ENCODE measurements at places on chromosomes 7 and 10.

DNA sequence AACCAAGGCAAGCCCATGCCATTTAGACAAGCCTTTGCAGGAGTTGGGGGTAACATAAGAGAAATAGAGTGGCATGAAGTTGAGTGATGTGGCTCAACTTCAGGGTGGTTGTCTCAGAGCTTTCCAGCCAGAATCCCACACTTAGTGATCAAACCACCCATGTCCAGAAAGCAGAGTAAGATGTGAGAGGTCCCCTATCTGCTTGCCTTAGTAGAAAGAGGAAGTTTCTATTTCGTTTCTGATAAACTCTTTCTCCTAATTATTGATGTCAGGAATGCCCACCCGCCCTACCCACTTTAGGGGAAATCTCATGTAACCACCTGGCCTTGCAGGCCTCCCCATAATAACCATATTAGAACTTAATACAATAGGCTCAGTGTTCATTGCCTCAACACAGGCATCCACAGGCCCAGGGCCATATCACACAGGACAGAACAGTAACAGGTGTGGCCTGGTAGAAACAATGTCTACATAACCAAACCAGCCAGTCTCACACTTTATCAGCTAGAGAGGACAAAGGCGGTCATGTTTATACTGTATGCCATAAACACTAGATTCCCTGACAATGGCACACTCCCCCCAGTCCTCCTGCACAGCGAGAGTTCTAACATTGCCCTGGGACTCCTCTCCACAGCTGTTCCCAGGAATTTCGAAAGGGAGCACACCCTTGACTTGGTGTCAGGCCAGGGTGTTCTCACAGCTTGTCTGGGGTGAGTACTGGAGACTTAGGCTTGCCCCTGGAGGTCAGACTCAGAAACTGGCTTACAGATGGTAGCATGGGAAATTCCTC, 364.4 kb downstream of the CXCL12 start:
- no peak for DNase-seq

- no peak for DNase-seq
Measured at GRCh38 chr10:72242675-72243074, 26.6 kb upstream of the ASCC1 start.

DNA sequence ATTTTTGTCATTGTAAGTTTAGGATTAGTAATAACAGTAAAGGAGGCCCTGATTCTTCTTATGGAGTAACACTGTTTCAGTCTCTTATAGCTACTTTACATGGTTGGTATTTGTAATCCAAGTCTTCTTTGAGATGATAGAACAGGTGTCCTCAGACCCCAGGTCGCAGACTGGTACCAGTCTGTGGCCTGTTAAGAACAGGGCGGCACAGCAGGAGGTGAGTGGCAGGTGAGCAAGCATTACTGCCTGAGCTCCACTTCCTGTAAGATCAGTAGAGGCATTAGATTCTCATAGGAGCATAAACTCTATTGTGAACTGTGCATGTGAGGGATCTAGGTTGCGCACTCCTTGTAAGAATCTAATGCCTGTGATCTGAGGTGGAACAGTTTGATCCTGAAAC, 77.3 kb downstream of the STK31 start:
- no peak for DNase-seq

DNA sequence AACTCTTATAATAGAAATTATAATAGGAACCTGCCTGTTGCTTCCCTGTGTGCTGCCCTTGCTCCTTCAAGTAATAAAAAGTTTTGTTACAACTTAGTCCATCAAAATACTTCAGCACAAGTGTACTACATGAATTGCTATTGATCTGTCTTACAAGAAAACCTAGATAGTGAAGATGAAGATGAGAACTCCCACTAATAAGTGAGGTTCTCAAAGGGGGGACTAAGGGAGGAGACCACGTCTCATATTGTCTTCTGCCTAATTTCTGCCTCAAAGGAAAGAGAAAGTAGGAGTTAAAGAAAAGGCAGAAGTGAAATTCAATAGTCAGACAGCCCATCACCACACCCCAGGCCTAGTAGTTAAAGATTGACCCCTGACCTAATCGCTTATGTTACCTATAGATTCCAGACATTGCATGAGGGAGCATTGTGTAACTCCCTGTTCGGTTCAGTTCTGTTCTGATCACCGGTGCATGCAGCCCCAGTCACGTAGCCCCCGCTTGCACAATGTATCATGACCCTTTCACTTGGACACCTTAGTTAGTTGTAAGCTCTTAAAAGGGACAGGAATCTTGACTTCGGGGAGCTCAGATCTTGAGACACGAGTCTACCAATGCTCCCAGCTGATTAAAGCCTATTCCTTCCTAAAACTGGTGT, 18.2 kb upstream of the CHST3 start:
- no peak for DNase-seq

DNA sequence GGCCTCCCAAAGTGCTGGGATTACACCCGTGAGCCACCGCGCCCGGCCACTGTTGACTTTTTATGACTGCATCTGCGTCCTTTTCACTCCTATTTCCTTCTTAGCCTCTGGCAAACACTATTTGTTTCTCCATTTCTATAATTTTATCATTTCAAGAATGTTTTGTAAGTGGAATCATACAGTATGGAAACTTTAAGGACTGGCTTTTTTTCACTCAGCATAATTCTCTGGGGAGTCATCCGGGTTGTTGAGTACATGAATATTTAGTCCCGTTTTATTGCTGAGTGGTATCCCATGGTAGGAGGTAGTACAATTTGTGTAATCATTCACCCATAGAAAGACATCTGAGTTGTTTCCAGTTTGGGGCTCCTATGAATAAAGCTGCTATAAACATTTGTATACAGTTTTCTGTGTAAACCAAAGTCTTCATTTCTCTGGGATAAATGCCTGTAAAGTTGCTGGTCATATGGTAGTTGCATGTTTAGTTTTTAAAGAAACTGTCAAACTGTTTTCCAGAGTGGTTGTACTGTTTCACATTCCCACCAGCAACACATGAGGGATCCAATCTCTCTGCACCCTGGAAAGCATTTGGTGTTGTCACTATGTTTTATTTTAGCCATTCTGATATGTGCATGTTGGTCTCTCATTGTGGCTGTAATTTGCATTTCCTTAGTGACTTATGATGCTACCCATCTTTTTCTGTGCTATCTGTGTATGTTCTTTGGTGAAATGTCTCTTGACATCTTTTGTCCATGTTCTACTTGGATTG, 139.6 kb upstream of the EEPD1 start:
- DNase-seq: no peak

DNA sequence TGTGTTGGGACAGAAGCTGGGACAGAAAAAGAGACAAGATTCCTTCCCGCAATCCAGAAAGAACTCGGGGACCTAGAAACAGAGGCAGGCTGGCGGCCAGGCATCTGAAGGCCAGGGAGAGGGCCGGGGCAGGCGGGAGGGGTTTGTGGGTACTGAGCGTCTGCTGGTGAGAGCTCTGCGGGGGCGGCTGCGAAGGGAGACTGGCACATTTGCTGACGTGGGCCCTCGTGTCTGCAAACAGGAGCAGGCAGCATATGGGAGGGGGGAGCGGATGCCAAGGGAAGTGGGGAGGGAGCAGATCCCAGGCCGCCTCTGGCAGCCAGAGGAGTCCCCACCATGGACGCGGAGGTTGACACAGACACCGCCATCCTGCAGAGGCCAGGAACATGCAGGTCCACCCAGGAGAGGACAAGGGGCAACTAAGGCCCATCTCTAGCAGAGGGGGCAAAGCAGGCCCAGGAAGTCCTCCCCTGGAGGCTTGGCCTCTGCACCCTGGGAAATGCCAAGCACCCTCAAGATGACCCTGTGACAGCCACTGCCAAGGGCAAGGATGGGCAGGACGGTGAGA, 32.2 kb downstream of the KCNH2 start:
- no peak for DNase-seq

DNA sequence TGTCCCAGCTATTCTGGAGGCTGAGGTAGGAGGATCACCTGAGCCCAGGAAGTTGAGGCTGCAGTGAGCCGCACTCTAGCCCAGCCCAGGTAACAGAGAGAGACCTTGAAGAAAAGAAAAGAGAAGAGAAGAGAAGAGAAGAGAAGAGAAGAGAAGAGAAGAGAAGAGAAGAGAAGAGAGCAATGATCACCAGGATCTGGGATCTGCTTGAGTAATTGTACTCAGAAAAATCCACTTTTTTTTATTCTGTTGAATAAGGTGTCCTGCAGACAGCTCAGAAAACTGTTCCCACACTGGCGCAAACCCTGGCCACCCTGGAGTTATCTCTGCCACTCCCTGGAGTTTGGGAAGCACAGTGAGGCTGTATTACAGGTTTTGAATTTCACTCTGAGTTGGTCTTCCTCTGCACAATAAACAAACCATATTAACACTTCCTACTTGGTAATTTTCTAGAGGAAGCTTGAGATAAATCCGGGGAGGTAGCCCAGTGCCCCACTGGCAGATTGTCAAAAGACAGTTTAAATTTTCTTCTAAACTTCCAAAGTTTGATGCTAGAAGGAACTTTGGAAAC, 9.6 kb upstream of the OAT start:
- no peak for DNase-seq

DNA sequence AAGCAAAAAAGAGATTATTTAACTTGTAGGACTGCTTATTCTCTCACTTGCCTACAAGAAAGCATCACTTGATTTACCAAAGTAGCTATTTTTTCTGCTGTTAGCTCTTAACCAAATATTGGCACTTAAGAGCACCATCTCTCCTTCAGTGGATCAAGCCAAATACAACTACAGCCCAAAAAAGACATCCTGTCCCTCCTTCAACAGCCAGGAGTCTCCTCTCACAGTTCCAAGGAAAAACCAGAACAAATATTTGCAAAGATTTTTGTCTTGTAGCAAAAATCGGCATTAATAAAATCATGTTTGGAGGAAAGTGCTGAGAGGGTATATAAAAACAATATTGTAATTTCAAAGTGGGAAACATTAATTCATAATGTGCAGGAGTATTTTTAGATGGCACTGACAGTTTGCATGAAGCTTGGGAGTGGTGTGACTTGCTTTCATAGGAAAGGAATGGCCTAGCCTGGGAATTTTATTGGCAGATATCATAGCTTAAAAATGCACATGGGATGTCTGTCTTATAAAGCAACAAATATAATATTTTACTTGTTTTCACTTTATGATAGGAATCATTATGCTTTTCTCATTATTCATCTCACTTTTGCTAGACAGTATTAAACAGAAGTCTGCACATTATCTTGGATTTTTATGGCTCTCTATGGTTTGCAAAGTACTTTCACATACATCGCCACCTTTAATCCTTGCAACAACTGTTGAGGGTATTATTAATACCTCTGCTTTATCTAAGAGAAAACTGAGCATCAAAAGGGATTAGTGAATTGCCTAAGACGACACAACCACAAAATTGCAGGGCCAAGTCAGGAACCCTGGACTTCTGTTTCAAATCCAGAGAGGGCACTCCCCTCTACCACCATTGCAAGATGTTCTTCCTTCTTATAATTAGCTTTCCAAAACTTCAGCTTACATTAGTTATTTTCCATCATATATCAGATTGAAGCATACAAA, 103.5 kb downstream of the AGMO start:
- no peak for DNase-seq

DNA sequence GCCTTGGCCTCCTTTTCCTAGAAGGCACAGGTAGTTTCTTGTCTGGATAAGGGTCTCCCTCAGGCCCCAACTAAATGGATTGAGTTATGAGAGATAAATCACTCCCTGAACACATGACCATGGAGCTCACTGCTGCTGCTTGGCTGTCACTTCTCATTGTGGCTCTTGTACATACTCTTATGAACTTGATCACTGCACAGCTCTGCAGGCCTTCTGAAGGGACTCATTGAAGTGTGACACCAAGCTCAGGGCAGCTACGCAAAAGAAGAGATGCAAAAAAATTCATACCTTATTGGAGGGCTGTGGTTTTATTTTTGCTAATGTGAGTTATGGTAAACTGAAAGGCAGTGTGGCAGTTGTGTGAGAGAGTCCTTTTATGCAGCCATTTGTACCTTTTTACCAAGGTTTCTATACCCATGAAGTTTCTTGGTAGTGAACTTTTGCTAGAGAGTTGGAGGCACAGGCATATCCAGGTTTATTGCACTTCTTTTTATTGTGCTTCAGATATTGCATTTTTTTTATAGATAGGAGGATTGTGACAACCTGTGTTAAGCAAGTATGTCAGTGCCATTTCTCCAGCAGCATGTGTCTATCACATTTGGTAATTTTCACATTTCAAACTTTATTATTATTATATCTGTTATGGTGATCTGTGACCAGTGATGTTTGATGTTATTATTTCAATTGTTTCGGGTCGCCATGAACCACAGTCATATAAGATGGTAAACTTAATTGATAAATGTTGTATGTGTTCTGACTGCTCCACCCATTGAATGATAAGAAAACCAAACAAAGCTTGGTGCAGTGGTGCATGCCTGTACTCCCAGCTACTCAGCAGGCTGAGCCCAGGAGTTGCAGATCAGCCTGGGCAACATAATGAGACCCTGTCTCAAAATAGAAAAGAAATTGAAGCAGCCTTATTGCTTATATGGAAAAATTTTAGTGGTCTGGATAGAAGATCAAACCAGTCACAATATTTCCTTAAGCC, 100.6 kb downstream of the LRRC4 start:
- DNase-seq: peak; percentile 48

DNA sequence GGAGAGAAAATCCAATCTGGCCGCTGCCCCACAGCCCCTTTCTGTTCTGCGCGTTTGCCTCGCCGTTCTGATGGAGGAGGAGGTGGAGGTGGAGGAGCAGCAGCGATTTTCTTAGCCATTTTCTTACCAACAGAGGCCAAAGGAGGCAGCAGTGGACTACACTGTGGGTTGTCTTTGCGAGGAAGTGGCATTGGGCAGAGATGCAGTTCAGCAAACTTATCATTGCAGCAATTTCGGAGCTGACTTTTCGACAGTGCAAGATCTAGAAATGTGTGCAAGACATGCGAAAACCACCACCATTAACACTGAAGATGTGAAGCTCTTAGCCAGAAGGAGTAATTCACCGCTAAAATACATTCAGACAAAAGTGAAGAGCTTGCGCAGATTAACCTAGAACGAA, 1.9 kb upstream of the ARL4A start:
- no peak for DNase-seq

DNA sequence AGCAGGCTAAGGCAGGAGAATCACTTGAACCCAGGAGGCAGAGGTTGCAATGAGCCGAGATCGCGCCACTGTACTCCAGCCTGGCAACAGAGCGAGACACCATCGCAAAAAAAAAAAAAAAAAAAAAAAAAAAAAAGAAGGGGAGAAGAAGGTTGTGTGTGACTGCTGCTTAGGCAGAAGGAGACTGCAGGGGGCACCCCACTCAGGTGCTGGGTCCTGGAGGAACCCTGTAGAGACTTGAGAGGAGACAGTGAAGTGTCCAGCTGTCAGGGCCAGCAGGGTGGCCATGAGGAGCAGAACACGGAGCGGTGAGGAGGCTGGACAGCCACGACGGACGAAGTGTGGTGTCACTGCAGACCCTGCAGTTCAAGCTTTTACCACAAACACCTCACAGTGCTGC, 99.0 kb upstream of the NMT2 start:
- no peak for DNase-seq

- DNase-seq: no peak
Measured at GRCh38 chr7:86991093-86991769, 68.2 kb downstream of the ELAPOR2 start.

Data from germinal center (tissue), 1 donor.